ENCODE measurements at places on chromosomes 12 and 14.

GRCh38 chr14:59530349-59530748, 46.0 kb downstream of the JKAMP start:
- DNase-seq = no peak

DNA sequence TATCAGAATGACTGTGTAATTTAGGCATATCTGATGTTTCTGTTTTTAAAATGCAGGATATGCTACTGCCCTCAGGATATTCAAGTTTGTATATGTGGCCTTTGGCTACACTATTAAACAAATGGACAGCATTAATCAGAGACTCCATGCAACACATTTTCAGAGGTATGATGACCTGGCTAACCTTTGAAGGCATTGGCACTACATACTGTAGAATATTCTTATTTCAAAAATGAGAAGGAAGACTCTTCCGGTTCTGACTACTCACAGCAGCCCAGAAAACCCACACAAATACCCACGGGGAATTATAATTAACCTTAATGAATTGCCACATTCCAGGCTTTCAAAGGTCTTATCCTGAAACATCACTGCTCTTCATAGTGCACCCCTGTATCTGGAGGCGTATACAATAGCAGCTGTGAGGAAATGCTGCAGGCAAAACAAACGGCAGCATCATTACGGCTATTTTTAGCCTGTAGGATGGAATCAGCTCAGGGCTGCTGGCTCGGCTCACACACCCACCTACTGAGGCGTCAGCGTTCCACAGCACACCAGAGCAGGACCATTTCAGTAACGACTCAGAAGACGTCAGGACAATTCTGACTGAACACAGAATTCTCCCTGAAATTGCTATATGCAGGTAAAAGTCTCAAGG, 648.5 kb downstream of the RPS29 start:
- DNase-seq = no peak

DNA sequence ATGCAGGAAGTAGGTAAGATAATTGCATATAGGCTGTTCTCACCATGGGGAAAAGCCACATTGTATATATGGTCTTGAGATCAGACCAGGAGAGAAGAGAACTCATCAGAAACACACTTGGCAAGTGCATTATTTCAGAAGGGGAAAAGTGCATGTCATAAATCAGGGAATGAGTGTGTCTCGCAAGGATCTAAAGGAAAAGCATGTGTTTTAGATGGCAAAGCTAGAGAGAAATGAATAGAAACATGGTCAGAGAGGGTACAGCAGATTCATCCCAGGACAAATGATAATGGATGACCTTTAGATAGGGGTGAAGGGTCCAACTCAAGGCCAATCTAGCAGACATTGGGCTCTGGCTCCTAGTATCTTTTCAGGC, 230.2 kb upstream of the NAV3 start:
- no peak for DNase-seq

DNA sequence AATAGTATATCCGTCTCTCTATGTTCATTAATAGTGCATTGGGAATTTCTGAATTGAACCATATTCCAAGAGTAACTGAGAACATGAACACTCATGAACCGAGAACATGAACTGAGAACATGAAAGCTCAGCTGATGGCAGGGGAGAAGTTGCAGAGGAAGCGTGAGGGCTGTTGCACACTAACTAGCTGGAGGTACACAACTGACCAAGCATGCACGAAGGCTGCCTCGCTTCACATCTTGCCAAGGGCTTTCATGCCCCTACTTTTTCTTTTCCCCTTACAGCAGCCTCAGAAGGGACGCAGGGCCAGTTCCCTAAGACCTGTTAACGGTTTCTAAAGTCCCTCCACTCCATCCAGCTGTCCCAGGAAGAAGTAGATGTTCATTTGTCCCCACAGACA, 4.3 kb downstream of the RNASE1 start:
- DNase-seq = no peak

GRCh38 chr14:99119554-99120525, 152.2 kb downstream of the BCL11B start:
- DNase-seq = no peak

DNA sequence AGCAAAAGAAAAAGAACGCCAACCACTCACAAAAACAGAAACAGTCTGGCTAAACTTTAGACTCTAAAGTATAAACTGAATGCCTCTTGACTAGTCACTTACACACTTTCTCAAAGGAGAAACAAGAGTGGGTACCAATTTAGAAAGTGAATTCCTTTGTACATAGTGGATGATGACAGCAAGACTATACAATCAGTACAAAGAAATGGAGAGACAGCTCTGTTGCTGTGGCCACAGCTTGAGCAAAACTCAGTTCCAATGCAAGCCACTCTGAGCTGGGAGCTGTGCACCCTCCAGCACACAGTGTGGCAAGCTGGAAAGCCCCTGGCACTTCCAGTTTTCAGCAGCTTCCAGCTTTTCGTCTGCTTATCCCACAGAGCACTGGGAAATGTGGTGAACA, 21.7 kb downstream of the NT5DC3 start:
- DNase-seq = no peak

- DNase-seq = no peak
Measured at GRCh38 chr12:47032644-47033043, 46.8 kb upstream of the PCED1B start.

- no peak for DNase-seq
Measured at GRCh38 chr14:94483071-94483451, 7.1 kb upstream of the SERPINA9 start.

GRCh38 chr12:49170924-49171323, 18.0 kb downstream of the TUBA1A start:
- DNase-seq = no peak

- DNase-seq = no peak
Measured at GRCh38 chr14:98230411-98230810, 1041.6 kb downstream of the BCL11B start.

DNA sequence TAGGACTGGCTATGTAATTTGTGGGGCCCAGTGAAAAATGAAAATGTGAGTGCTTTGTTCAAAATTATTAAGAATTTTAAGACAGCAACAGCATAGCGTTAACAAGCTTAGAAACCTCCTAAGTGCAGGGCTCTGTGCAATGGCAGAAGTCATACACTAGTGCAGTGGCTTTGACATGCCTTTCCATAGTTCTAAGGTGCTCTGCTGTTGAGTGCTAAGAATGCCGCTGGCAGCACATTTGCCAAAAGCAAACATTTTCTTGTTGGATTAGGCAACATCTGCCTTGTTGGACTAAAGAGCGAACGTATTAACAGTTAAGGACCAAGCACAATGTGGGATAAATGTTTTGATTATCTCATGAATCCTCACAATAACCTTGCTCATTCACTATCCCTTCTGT, 244.9 kb upstream of the PDE3A start:
- DNase-seq = no peak

DNA sequence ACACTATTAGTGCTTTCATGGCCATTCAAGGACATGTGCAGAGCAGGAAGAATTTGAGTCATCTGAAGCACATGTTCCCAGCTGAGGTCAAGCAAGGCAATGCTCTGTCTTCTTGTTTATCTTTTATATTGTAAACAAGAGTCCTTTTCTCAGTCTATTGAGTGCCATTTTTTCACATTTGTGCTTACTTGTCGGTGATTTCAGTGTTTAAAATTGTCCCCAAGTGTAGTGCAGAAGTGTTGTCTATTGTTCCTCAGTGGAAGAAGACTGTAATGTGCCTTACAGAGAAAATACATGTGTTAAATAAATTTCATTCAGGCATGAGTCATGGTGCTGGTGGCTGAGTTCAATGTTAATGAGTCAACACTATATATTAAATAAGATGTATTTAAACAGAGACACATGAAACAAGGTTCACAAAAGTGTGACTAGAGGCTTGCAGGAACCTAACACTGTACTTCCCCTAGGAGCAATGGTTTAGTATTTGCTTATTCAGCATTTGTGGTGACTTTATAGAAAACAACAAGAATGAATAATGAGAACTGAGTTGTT, 391.1 kb downstream of the LRIG3 start:
- no peak for DNase-seq

- no peak for DNase-seq
Measured at GRCh38 chr12:93323625-93324329, 53.9 kb upstream of the NUDT4 start.

DNA sequence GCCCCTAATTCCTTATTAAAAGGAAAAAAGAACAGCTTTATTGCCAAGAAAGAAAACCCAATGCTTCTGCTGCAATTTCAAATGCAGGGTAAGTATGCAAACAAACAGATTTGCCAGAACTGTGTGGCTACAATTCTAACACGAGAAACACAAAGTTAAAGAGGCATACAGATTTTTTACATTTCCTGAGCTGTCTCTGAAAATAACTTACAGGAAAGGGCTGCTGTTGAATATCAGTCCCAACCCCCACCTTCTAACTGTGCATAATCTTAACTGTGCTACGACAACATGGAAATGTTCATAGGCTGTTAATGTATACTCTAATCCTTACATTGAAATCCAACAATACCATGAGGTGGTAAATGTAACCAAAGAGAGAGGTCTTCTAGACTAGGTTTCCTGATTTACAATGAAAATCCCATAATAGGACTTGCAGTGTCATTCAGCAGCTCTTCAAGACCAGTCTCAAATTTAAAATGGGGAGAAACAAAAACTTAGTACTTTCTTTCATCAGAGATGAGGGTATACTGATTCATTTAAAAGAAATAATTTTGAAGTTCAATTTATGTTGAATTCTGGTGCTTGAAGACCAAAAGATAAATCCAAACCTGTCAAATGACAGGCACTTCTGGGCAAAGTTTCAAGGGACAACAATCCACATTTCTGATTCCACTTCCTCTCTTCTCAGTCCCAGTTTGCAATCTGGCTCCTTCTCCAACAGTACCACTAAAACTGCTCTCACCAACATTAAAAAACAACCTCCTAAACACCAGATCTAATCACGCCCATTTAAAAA, 14.4 kb downstream of the FGD6 start:
- no peak for DNase-seq

GRCh38 chr12:80118565-80119324, 19.4 kb downstream of the OTOGL start:
- no peak for DNase-seq

GRCh38 chr12:128043317-128043716, 223.7 kb upstream of the TMEM132C start:
- no peak for DNase-seq

DNA sequence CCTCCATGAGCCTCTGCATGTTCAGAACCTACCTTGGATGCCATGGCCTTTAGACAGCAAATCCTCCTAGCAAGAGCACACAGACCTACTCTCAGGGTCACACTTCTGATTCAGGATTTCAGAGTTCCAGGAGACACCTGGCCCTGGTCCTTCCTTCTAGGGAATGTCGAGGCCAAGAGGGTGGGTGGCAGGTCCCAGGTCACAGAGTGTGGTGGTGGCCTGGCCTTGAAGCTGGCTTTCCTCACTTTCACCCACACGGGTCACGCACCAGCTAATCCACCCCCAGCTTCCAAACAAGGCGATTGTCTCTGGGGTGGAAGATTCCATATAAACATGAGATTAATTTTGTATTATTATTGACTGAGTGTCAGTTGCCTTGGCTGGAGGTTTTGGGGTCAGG, 328.3 kb upstream of the RTL1 start:
- no peak for DNase-seq

- peak; percentile 69 for DNase-seq
Measured at GRCh38 chr12:70365648-70366518, at the start of gene KCNMB4. Gene KCNMB4 (plus strand): TSS chr12:70366290. CDS start chr12:70366735, 445 bp downstream.

GRCh38 chr12:13205809-13206559, 9.5 kb downstream of the EMP1 start:
- DNase-seq = peak; percentile 8

DNA sequence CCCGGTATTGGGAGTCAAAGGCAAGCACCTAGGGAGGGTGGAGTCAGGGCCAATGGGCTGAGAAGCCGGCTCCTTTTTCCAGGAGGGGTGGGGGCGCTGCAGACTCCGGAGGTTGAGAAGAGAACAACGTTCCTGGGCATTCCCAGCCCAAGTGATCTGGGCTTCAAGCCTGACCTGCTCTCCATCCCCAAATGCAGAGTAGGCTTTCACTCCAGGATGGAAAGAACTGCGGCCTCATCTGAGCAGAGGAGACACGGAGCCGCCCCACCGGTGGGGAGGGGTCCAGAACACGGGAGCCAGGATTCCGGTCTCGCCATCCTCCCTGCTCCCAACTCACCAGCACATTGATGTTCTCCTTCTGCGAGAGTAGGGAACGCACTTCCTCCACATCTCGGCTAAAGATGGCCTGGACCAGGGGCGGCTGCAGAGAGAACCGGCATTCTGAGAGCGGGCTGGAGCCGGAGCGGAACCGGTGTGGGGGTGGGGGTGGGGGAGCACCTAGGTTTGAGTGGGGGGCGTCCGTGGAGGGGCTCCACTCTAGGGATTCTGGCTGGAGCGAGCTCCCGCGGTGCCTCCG, 605 bp downstream of the ANKRD52 start:
- no peak for DNase-seq

DNA sequence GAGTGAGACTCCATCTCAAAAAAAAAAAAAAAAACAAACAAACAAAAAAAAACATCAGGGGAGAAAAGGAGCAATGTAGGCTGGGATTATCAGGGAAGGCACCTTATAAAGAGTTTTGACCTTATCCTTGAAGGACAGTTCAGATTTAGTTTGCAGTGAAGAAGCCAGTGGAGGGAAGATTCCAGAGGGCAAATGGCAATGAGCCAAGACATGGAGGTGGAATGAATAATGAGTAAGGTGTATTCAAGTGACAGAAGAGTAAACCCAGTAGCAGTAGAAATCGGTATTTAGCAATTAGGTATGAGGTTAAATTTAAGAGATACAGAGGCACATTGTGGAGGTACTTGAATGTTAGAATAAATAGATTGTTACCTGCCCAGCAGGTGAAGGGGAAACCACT, 2.2 kb upstream of the DUSP16 start:
- DNase-seq = no peak

DNA sequence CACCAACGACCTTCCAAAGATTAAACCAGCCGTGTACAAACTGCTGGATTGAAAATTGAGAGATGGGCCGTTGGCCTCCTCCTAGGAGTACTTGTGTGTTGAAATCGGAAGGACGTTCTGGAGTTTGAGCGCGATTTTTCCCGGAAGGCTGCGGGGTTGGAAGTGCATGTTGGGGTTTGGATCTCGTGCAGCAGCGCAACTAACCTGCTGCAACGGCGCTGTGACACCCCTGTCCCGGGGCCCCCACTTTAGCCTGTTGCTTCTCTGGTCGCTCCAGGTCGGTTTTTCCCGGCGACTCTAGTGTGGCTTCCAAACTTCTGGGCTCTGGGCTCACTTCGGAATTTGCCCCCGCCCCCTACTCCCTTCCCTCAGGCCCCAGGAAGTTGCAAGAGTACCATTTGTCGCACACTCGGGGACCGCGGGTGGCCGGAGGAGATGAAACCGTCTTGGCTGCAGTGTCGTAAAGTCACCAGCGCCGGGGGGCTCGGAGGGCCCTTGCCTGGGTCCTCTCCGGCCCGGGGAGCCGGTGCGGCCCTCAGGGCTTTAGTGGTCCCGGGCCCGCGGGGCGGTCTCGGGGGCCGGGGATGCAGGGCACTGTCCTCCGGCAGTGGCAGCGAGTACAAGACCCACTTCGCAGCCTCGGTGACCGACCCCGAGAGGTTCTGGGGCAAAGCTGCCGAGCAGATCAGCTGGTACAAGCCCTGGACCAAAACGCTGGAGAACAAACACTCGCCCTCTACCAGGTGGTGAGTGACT, at the start of gene ACSS3:
TSS of gene ACSS3 (plus strand) at position 394 of the 756 bp plus-strand sequence. CDS start at position 436, 42 bp downstream.
- DNase-seq = no peak

GRCh38 chr12:23049180-23049579, 424.2 kb downstream of the ETNK1 start:
- no peak for DNase-seq

All from stimulated activated CD4-positive, alpha-beta T cell treated with anti-CD3 and anti-CD28 coated beads, Interleukin-4, amount 100 ng/mL, for 4 hours (primary cell).